NCI-H1092 (cell line): ENCODE measurements at places on chromosomes 11 and 22.

- no peak for DNase-seq
Measured at GRCh38 chr11:20010156-20010850, 150.0 kb downstream of the DBX1 start.

DNA sequence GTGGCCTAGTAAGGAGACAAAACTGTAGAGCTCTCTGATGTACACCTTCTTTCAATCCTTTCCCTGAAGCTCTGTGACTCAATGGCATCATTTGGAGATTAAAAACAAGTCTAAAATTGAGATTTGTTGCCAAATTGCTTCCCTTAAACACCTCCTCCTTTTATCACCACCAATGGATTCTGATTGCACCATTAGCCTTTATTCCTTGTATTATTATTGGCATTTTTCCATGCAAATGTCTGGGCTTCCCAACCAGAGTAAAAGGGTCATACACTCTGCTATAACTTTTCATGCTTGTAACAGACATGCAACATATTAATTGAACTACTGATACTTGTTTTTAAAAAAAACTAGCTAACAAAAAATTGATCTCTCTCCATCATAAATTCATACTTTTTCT is 124.2 kb downstream of the CCDC34 start:
- DNase-seq = no peak

GRCh38 chr11:76564364-76564763 is 106.2 kb downstream of the LRRC32 start:
- no peak for DNase-seq

DNA sequence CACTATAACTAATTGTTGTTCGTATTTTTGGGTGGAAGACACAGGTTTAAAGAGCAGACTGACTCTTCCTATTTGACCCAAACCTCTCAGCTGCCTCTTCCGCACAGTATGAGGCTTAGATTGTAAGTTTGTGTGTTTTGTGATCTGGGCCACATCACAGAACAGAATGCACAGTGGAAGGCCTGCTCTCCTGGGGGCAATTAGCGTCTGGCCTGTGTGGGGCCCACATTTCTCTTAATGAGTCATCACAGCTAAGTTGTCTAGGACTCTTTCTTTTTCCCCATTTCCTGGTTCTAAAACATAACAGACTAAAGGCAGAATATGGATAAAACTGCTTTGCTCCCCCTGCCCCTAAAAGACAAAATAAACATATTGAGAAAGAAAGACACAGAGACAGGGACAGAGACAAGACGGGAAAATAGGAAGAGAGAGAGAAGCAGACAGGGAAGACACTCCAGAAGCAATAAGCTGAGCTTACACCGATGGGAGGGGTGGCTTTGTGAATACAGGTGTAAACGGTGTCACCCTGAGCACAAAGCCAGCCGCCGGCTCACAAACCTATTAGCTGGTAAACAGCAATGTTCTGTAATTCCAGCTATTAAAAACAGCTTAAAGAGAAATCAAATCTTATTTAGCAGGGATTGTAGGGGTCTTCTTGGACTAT is 127.4 kb upstream of the OPCML start:
- DNase-seq = peak; percentile 35

GRCh38 chr11:65778901-65779668 is 1.7 kb downstream of the AP5B1 start:
- no peak for DNase-seq

GRCh38 chr11:99275521-99275920 is 254.8 kb downstream of the CNTN5 start:
- DNase-seq = no peak

GRCh38 chr22:25563761-25564319 is 635 bp upstream of the GRK3 start:
- no peak for DNase-seq

GRCh38 chr22:19607192-19608002 is 83.2 kb upstream of the CLDN5 start:
- peak; percentile 76 for DNase-seq

DNA sequence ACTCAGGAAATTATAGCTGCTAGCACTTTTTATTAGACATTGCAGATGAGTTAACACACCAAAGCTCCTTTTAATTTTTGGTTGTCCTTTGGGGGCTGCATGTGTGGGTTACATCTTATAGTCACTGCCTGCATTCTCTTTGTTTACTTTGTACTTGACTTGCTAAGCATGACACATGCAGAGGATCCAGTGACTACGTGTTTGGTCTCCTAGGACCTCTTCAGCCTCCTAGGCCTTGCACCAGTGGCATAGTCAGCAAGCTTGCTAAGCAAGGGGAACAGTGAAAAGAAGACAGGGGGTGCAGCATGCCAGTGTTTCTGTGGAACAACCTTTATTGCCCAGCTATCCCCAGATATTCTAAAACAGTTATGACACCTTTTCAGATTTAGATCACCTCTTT is 108.2 kb downstream of the PAX6 start:
- peak; percentile 42 for DNase-seq

- DNase-seq = no peak
Measured at GRCh38 chr11:106998116-106998915, 20.0 kb downstream of the GUCY1A2 start.

- no peak for DNase-seq
Measured at GRCh38 chr11:110077831-110078325, 15.3 kb upstream of the ZC3H12C start.

DNA sequence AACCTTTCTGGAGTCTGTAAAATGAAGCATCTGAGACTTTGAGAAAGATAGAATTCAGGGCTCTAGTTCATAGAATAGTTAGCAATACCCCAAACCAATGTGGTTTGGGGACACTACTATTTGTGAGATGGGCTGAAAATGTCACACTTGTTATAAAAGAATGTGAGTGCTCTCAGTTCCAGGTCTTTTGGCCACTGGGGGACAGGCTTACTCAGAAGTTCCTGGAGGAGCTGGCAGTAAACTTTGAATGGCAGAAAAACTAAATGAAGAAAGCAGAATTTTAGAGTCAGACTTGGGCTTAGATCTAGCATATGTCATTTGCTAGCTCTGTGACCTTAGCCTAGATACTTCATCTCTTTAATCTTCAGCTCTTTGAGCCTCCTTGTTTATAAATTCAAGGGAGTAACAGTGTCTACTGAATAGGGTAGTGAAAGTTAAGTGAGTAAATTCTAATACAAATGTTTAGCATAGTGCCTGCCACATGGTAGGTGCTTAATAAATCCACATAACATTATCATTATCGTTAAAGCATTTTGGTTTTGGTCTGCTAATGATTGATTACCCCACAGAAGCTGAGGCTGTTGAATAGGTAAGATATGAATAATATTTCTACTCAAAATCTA is 3.7 kb downstream of the LYVE1 start:
- DNase-seq = no peak

GRCh38 chr22:50621948-50622722 is 5.8 kb downstream of the ARSA start:
- no peak for DNase-seq
